ENCODE measurements at places on chromosomes 1 and 21.
A peak's percentile ranks its signal among the peaks of the same experiment; 100 is the strongest.

DNA sequence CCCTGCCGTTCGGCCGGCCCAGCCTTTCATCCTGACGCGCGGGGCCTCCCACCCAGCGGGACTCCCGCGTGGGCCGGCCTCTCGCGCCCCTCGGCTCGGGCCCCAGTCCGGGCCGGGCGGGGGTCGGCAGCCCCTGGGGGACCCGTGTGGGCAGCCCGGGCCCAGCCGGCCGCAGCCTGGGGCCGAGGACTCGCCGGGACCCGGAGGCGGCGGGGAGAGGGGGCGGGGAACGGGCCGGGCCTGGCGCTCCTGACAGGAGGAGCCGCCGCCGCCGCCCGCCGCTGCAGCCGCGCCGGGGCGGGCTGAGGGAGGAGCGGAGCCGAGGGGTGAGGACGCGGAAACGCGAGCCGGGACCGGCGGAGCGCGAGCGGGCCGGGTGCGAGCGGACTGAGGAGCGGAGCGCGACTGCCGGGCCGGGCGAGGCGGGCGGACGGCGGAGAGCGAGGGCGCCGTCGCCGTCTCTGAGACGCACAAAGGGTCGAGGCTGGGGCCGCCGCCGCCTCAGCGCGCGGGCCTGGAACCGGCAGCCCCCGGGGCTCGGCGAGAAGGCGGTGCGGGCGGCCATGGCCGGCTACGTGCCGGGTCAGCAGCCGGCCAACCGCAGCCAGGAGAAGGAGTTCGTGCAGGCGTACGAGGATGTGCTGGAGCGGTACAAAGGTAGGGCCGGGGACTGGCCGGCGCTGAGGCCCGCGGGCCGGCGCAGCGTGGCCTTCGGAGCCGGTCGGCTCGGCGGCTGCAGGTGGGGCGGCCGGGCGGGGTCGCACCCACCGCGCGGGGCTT lies 79.1 kb downstream of the NDUFS5 start:
- peak; percentile 37 for DNase-seq

- DNase-seq = no peak
Measured at GRCh38 chr1:165747632-165748447, 20.8 kb downstream of the TMCO1 start.

GRCh38 chr1:119384591-119384990 lies 16.0 kb downstream of the HAO2 start:
- DNase-seq = no peak

GRCh38 chr1:212565079-212565478 lies 43.5 kb upstream of the ATF3 start:
- no peak for DNase-seq

GRCh38 chr1:23664837-23665795 lies 26.5 kb upstream of the RPL11 start:
- peak; percentile 24 for DNase-seq

DNA sequence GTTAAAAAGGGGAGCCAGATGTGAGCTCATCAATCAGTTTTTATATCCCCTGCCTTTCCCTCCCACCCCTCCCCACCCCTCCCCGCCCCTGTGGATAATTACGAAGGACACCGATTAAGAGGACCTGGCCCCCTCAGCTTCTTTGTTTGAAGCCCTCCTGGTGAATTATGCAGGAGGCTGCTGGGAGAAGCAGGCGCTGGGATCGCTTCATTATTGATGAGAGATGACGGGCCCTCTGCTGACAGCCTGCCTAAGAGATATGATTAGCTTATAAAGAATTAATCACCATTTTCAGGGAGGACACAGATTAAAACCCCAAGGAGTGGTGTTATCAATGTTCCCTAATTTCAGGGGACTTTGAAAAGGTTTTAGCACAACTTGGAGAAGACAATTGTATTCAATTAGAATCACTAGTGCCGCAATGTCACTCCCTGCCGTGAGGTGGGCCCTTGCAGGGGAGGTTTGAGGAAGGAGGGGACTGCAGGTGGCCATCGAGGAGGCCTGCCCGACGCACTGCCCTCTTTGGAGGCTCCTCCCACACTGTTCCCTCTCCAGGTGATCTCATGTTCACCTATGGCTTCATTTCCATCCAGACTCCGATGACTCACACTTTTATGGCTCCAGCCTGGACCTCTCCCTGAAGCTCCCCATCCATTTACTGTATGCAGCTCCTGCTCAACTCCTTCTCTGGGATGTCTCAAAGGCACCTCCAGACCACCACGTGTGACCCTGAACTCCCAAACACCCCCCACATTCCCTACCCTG lies 67.0 kb upstream of the KLHDC7A start:
- no peak for DNase-seq

- DNase-seq = no peak
Measured at GRCh38 chr1:117128323-117129079, 7.0 kb upstream of the TRIM45 start.
